ENCODE measurements at places on chromosomes 7 and 10.

DNA sequence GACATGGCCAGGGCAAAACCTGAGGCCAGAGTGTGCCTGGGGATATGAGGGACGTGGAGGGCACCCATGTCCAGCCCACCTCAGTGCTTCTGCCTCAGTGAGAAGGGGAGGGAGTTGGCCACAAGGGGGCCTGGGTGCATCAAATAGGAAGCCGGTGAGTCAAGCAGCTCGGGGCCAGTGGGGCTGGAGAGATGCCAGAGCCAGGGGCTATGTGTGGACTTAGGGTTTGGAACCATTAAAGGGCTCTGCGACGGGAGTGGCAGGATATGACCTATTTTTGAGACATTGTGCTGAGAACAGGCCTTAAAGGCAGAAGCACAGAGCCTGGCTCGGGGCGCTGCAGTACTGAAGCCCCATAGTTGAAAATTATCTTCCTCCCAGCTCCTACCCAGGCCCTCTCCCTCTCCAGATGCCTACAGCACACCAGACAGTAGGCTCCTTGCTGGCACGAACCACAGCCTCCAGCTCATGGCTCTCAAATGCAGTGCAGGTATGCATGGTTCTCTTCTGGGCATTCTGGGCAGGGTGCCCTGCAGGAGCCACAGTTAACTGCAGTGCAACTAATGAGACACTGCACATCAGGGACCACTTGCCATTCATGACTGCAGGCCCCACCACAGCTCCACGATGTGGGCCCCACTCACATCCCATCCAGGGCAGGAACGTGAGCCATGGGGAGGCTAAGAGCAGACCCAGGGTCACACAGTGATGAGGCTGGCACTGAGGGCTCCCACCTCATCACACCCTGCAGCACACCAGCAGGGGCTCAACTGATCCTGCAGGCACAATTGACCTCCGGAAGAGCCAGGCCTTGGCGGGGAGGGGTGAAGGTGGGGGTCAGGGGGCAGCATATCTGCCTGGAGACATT lies 7.2 kb upstream of the PGAM2 start:
- peak; percentile 91 for DNase-seq

- DNase-seq, result no peak
Measured at GRCh38 chr7:111226800-111227199, 135.9 kb downstream of the LRRN3 start.

DNA sequence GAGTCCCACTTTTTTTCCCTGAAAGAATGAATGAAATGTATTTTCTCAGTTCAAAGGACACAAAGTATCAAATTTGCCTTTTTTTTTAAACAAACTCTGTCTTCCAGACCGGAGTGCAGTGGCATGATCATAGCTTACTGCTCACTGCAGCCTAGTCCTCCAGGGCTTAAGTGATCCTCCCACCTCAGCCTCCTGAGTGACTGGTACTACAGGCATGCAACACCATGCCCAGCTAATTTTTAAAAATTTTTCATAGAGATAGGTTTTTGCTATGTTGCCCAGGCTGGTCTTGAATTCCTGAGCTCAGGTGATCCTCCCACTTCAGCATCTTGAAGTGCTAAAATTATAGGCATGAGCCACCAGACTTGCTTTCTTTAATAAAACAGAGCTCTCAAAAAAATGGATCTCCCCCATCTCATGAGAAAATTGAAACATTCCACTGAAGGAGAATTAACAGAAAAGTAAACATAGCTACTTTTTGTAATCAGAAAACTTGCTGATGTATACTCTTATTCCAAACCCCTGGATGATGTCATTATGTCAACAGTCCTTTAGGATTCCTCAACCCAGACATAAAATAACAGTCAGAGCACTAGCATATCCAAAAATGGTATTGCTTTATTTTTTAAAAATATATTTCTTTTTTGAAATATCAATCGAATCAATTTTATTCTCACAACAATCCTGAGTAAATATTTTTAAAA lies 12.3 kb upstream of the TRDMT1 start:
- peak; percentile 67 for DNase-seq

- peak; percentile 43 for DNase-seq
Measured at GRCh38 chr10:11742009-11742778, at the start of gene ECHDC3. ECHDC3 (plus strand) TSS chr10:11742382; CDS start chr10:11742577, 195 bp downstream.

GRCh38 chr10:53115660-53116059 lies 343.1 kb upstream of the MBL2 start:
- DNase-seq, result no peak

DNA sequence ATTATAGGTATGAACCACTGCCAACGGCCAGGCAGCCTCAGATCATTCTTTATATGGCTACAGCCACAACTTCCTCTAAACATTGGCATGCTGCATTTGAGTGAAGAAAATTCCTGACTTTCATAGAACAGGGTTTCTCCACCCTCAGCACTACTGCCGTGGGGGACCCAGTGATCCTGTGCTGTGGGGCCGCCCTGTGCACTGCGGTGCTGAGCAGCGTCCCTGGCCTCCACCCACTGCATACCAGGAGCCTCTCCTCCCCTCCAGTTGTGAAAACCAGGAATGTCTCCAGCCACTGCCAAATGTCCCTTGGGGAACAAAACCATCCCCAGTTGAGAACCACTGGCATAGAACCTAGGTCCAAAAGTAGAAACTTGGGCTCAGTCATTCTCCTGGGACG lies 15.8 kb downstream of the CNPY1 start:
- DNase-seq, result no peak

Data from choroid plexus epithelial cell (primary cell).